DMS79 (cell line): ENCODE measurements at places on chromosomes 5 and 9.
A peak's percentile ranks its signal among the peaks of the same experiment; 100 is the strongest.

DNA sequence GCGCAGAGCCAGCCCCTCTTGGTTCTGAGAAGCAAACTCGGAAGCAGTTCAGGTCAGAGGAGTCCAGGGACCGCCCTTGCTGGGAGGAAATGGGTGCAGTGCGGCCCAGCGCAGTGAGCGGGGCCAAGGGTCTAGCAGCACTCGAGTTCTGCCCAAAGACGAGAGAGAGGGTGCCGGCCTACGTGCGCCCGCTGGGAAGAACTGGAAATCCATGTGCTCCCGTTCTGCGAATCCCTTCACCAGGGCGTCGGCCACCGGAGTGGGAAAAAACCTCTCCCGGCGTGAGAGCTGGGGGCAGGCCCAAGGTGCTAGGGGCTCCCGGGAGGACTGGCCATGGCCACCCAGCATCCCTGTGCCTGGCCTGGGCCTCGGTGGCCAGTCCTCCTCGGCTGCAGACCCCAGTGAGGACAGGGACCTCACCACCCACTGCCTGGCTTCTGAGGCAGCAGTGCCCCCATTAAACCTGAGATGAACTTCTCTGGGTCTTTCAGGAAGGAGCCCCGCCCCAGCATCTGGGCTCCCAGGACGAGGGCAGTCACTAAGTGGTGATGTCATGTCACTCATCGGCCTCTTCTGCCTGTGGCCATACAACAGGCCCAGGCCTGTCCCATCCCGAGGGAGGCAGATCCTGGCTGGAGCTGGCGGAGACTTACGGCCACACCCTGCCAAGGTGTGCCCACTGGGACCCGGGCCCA lies 10.6 kb downstream of the TMEM250 start:
- DNase-seq = peak; percentile 99

DNA sequence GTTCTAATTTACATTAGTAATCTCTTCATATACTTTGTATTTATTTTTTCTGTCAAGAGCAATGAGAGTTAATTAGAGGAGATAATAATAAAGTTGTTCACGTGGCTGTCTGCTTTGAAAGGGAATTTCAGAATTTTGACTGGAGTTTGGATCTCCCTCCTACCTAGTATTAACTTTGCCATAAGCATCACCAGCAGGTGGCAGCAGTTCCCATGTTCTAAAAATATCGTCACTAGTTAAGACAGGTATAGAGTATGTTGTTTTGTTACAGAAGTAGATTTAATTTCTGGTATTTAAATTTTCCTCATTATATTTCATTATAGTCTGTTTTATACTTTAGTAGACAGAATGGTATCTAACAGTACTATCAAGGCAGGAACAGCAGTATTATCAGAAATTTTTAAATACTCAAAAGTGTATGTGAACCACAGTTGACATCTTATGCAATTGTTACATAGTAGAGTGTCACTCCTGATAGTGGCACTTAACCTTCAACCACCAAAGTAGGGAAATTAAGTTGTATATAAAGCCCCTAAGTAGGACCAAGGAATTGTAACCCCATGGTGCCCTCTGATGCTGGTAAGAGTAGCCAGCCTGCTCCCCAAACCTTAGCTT lies 20.4 kb downstream of the GNPDA1 start:
- no peak for DNase-seq

DNA sequence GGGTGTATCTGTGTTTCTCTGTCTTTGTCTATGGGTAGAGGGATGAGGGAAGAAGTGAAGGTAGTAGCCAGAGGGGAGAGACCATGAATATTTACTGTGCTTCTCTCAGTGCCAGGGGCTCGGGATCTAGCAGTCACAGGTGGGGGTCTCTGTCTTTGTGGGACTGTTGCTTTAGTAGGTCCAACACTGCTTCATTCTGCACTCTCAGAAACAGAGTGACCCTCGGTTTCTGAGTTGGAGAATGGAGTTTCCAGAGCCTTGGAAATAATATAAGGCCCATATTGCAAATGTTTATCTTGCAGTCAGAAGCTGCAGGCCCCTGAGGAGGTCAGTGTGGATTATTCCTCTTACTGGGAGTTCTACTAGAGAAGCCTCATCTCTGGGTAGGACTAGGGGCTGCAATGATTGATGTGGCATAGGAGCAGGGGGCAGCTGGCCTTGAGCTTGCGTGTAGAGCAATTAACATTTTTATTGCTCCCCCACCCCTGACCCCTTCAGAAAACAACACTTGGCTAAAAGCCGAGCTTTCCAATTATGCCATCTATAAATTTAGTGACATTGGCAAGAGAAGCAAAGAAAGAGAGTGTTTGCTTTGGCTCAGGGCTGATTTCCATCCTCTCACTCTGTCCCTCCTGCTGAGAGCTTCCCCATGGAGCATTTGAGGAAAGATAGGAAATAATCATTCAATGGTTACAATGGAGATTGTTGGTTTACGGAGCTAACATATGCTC lies 55.0 kb upstream of the TRPC7 start:
- peak; percentile 36 for DNase-seq

DNA sequence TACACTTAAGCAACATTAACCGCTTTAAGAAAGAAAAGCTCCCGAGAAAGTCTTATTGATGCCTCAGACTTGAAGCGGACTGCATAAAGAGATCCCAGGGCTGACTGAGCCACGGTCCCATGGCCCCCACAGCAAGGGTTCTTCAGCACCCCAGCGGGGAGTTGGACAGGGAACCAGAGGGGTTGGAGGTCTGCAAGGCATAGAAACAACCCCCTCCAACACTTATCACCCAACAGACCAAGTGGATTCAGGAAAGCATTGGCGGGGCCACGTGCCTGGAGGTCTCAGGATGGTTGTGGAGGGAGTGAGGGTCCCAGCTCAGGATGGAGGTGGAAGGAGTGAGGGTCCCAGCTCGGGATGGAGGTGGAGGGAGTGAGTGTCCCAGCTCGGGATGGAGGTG lies 143.7 kb upstream of the IRX2 start:
- DNase-seq = no peak

DNA sequence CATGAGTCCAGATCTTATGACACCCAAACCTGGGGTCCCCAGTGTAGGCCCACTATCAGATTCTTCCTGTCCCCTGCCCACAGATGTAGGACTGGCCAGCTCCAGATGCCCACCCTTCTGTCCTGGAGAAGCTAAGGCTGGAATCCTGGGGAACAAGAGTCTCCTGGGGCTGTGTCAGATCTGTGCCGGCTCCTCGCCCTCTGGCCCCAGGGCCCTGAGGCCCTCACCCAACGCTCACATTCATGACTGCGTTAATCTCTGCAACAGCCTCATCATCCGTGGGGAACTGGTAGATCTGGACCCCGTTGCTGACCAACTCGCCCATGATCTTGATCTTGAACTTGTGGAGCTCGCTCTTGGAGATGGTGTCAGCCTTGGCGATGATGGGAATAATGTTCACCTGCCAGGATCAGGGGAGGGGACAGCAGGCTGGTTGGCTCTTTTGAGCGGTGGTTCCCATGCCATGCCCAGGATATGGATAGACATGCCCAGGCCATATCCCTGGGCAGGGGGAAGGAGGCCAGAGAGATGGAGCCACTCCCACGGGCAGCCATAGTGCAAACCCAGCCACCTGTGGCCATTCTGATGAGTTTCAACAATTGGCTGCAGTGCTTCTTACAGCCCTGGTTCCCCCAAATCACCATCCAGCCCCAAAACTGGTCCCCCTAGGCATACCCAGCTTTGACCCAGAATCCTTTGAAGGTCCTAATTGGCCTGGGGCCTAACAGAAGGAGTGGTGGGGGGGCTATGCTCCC lies 14.6 kb downstream of the SEPTIN8 start:
- DNase-seq = no peak

DNA sequence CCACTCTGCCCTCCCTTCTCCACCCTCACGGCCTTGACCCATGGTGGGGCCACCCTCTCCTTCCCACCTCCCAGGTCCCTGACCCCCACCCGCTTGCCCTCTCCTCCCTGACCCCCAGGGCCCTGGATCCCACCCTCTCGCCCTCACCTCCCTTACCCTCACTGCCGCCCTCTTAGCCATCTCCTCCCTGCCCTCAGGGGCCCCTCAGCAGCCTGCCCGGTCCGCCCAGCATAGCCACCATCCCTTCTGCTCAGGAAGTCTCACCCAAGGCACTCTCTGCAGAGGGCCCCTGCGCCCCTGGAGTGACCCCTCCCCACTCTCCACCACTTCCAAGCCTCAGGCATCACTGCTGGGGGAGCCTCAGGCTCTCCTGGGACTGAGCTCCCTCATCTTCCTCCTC lies 66.3 kb downstream of the MRPL36 start:
- no peak for DNase-seq

DNA sequence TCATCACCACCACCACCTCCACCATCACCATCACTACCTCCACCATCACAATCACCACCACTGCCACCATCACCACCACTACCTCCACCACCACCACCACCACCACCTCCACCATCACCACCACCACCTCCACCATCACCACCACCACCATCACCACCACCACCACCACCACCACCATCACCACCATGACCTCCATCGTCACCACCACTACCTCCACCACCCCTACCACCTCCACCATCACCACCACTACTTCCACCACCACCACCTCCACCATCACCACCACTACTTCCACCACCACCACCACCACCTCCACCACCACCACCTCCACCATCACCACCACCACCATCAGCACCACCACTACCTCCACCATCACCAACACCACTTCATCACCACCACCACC lies 23.5 kb upstream of the ADCY2 start:
- no peak for DNase-seq

- DNase-seq = no peak
These were observed 308.2 kb downstream of the ARL15 start for GRCh38 chr5:54001976-54002775.

DNA sequence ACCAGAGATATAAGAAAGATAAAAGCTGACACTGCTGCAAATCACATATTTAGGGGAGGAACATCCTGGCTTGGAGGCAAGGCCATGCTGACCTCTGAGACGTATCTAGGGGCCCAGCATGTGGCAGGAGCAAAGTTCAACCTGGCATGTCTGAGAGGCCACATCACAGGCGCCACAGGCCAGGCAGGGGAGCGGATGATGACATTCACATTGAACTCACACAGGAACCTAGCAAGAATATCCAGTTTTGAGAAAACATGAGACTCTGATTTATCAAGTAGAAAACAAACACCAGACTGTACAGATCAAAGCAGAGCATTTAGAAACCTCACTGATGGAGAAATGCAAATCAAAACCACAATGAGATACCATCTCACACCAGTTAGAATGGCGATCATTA lies 64.2 kb upstream of the STK32A start:
- no peak for DNase-seq

- DNase-seq = no peak
These were observed 422 bp upstream of the TRIM32 start for GRCh38 chr9:116686693-116687073.

DNA sequence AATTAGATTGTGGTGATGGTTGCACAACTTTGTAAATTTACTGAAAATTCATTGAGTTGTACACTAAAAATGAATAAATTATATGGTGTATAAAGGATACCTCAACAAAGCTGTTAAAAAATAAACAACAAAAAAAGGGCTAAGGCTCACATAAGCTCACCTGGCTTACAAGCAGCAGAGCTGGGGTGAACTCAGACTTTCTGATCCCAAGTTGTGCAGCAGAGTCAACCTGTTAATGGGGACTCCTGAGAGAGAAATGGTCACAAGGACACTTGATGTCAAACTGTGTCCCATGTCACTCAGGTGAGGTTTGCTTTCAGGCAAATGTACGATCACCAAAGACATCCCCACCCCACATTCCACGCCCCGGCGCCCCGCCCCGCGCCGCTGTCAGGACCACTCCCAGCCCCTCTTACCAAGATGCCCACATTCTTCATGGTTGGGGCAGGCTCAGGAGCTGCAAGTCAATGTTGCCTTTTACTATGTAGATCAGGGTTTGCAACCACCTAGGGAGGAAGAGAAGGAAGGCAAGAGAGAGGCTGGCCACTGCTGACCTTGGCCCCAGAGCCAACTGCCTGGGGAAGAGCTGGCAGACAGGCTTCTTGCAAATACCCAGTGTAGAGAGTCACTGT lies 22.4 kb upstream of the SLC36A1 start:
- DNase-seq = no peak

GRCh38 chr5:120456006-120456405 lies 8.1 kb upstream of the PRR16 start:
- DNase-seq = no peak

DNA sequence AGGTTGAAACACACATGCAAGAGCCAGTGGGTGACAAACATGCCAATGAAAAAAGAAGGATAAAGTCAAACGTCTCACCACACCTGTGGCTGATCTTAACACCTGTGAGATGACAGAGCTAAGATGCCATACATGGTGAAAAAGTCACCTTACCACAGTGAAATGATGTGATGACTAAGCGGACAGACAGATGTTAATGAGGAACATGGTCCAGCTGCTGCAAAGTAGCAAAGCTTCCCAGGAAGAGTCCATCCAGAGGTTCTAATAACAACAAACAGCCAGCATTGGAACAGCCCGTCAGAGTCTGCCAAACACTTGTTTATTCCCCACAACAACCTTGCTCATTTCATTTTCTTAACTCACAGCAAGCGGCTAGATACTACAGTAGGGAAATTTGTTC lies 1.9 kb downstream of the KIAA1191 start:
- DNase-seq = no peak

DNA sequence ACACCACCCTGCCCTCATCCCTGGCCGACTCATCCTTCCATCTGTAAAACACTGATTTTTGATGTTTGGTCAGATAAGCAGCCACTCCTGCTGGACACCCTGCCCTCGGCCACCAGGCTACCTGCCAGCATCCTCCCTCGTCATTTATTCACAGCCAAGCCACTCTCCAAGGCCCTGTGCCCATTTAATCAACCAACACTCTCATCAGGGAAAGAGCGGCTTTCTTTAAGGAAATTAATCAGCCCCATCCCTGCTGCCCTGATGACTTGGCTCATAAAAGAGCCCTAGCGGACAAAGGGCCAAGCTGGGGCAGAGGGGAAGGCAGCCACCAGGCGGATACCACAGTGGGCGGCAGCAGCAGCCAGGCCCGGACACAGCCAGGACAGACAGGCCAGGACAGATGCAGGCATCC lies 52.4 kb downstream of the GOLM1 start:
- DNase-seq = no peak

- peak; percentile 45 for DNase-seq
These were observed 661 bp downstream of the NSMF start for GRCh38 chr9:137458194-137459151.

DNA sequence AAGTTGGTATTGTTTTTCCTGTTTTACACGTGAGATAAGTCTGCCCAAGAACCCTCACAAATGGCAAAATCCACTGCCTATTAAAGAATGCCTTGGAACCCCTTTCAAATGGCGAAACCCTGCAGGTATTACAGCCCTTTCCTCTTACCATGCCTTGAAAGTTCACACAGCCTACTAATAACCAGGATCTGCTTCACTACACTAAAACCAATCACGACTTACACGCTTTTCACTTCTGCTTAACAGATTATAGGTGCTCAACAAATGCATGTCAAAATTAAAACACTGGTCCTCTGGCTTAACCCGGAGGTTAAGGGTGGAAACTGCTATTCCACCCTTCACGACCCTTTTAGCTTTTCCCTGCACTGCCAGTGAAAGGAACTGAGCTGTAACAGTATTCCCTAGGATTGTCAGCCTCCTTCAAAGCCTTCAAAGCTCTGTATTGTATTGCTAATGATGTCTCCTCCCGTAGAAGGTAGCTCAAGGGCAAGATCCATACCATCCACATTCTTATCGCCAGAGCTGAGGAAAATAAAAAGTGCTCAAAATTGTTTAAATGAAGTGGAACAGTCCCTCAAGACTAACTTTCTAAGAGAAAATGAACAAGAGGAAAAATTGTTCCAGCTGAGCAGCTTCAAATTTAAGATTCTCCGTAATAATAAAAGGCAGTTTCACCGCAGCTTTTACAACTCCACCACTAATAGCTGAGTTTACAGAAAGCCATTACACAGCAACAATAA lies 997 bp downstream of the AUH start:
- no peak for DNase-seq

- no peak for DNase-seq
These were observed 6.6 kb upstream of the N4BP3 start for GRCh38 chr5:178106556-178107239.
